ENCODE measurements at places on chromosomes 5 and 9.

DNA sequence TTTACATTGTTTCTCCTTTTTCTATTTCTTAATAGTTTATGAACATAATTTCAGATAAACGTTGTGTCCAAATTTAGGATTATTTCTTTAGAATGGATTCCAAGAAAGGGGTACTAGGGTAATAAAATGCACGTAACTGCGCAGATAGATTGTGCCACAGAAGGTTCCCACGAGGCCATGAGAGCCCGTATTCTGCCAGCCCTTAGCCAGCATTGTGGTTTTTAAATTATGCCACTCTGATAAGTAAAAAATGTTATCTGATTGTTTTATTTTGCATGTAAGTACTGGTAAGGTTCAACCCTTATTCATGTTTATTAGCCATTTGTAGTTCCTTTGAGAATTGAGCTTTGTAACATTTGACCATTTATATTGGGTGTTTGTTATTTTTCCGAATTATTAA lies 88.7 kb downstream of the PRKACG start:
- no peak for DNase-seq

- no peak for DNase-seq
These were observed 60.0 kb downstream of the CSNK1G3 start for GRCh38 chr5:123571927-123572326.

- no peak for DNase-seq
These were observed 104.0 kb upstream of the POU5F2 start for GRCh38 chr5:93845376-93845775.

DNA sequence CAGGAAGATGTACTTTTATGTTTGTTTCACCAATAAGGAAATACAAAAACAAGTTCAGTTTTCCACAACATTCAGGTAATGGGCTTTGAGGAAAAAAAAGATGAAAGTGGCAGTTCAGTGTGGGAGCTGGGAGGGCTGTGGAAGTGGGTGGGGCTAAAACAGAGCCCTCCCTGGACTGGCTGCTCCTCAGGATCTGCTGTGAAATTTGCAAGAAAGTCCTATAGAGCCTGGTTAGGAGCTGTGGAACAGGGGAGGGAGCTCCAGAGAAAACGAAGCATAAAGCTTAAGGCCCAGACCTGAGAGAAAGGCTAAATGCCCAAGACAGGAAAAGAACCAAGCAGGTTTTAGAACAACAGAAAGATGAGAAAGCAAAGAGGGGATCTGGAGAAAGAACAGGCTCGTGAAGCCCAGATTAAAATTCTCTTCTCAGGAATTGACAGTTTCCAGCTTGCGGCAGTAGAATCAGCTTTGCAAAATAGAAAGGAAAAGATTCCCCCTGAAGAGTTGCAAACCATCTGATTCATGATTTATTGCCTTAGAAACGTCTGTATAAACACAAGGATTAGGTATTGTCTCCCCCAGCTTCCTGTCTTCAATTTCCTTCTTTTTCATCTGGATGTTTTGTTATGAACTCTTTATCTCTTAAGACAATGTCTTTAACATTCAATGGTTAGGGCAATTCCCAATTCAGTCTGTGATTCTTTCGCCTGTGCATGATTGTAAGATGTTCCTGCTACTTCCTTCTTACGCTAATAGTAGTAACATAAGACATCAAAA lies 26.3 kb upstream of the CRHBP start:
- no peak for DNase-seq

DNA sequence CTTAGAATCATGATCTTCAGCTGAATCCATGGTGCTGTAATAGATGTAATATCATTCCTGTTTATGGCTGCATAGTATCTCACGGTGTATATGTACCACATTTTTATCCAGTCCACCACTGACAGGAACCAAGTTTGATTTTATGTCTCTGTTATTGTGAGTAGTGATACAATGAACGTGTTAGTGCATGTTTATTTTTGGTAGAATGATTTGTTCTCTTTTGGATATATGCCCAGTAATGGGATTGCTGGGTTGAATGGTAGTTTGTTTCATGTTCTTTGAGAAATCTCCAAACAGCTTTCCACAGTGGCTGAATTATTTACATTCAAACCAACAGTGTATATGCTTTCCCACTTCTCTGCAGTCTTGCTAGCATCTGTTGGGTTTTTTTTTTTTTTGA lies 175.1 kb upstream of the CDH10 start:
- DNase-seq: no peak

DNA sequence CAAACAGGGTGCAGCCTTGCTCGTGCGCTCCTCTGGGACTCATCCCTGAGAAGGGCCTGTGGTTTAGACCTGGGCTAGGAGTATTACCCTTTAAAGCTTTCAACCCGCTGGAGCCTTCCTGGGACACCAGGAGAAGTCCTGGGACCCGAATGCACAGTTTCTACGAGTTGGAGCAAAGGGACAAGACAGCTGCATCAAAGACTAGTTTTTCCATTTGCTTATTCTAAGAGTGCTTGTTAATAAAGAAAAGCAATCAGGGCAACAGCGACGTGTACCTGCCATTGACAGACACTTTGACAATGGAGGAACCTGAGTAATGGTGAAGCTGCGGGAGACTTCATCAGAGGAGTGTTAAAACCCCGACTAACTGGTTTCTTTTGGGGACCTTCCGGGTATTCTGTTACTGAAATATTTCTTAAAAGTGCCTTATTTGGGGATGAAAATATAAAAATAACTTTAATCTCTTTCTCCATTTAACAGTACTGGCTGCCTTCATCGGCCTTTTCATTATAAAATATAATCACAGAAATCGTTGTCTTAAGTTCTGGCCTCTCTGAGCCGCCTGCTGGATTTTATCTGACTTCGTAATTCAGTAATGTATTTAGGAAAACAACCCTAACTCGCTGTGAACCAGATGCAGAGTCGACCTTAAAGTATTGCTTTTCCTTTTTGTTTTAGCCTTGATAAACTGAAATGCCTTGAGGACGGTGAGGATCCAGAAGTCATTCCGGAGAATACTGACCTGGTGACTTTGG lies 732 bp downstream of the SNAPC3 start:
- DNase-seq: peak; percentile 20

DNA sequence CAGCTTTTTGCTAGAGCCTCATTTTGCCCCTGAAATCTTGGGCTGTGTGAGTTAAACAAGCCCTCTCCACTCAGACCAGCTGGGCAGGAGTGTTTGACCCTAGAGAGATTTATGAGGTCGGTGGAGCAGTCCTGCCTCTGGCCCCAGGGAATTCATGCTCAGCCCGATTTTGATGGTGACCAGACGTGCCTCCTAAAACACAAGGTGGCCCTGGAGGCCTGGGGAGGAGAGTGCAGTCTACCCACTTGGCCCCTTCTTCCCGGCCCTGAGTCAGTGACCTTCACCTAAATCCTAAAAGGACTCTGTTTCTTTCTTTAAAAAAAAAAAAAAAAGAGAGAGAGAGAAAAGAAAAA lies 86.6 kb upstream of the SAP30L start:
- DNase-seq: no peak

- DNase-seq: peak; percentile 75
These were observed 20.6 kb upstream of the IL7R start for GRCh38 chr5:35835796-35836742.

- no peak for DNase-seq
These were observed 283.0 kb upstream of the IZUMO3 start for GRCh38 chr9:24828687-24829086.

GRCh38 chr9:15361737-15362136 lies 54.7 kb upstream of the TTC39B start:
- no peak for DNase-seq

- DNase-seq: no peak
These were observed 19.1 kb upstream of the ARSI start for GRCh38 chr5:150321784-150322183.

DNA sequence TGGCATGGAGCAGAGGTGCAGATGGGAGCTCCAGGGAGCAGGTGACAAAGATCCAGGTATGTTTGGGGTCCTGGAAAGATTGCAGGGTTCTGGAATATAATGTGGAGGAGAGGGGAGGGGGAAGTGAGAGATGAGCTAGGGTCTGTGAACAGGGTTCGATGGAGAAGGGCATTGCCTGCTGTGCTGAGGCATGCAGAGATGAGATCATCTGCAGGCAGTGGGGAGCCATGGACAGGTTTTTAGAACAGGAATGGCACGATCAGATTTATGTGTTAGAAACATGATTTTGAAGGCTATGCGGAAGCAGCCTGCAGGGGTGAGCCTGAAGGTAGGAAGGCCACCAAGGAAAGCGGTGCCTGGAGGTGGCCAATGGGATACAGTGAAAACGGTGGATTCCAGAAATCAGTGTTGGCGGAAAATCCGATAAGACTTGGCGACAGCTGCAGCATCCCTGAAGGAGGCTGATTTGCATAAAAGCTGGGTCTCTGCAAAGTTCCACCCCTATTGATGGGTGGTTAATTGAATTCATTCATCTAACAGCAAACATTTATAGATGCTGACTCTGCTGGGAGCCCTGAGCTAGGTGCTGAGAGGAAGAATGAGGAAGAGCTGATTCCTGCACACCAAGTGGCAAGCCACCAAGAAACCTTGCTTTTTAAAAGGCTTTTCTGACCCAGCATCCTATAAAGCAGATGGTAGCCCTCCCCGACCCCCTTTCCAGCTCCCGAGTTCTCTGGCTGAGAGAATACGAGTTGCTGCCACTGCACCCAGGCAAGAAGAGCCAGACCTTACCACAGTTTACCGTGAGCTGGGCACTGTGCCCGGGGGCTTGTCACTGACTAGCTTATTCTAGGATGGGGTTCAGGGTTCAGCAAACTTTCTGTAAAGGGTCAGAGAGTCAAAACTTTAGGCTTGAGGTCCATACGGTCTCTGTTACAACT lies 139.2 kb upstream of the SMIM23 start:
- no peak for DNase-seq

DNA sequence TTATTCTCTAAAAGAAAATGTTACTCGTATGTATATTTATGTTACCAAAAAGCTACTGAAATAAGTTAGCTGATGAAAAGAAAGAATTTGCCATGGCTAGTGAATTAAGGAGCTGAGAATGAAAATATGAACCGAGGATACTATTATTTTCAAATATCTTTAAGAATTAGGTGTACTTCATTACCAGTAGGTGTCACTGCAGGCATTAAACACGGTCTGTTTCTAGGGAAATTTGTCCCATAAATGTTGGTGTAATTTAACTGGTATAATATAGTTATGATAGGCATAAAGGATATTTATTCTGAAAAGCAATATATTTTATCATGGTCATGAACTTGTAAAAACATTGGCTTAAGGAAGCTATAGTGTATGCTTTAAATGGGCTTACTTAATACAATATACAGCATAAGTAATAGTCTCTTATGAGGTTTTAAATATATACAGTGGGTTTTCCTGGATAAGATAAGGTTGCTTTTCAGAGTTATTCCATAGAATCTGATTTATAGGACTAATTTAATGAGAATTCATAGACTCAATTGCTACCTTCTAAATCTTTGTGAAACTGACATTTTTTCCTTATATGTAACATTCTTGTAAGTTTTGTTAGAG lies 72.4 kb upstream of the MPDZ start:
- DNase-seq: no peak
